ENCODE measurements at places on chromosomes 16 and 17.
A peak's percentile ranks its signal among the peaks of the same experiment; 100 is the strongest.

GRCh38 chr17:45311760-45312476 lies 4.9 kb downstream of the MAP3K14 start:
- peak; percentile 24 for DNase-seq

- DNase-seq = peak; percentile 73
Observed at GRCh38 chr17:37818689-37819088, 73.8 kb upstream of the HNF1B start.

DNA sequence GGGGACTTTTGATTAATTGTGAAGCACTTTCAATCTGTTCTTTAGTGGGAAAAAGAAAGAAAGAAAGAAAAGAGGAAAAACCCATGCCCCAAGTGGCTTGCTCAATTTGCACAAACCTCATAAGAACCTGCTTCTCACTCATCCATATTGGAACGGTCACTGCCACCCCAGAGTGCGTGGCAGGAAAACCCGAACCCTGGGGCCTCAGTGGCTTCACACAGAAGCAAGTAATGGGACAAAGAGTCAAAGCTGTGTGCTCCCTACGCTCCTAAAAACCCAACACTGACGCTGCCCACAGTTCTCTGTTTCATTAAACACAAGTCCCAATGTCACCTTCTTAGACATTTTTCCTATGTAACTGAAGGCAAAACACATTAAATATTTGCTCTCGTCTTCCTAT lies 1.2 kb downstream of the SLC6A4 start:
- DNase-seq = no peak

GRCh38 chr16:89233678-89234490 lies 16.4 kb downstream of the ZNF778 start:
- no peak for DNase-seq

DNA sequence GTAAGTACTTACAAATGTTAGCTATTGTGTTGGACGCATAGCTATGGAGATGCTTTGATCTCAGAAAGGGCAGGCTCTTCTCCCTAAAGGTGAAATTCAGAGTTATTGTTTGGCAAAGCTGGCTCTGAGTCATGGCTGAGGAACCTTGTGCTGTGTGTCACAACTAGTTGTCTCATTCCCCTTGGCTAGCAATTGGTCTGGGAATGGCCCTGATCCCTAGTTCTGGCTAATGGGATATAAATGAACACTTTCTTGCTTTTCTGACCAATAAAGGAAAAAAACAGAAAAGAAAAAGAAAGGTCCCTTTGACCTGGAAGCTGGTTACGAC lies 210.6 kb downstream of the MAP2K4 start:
- DNase-seq = no peak

DNA sequence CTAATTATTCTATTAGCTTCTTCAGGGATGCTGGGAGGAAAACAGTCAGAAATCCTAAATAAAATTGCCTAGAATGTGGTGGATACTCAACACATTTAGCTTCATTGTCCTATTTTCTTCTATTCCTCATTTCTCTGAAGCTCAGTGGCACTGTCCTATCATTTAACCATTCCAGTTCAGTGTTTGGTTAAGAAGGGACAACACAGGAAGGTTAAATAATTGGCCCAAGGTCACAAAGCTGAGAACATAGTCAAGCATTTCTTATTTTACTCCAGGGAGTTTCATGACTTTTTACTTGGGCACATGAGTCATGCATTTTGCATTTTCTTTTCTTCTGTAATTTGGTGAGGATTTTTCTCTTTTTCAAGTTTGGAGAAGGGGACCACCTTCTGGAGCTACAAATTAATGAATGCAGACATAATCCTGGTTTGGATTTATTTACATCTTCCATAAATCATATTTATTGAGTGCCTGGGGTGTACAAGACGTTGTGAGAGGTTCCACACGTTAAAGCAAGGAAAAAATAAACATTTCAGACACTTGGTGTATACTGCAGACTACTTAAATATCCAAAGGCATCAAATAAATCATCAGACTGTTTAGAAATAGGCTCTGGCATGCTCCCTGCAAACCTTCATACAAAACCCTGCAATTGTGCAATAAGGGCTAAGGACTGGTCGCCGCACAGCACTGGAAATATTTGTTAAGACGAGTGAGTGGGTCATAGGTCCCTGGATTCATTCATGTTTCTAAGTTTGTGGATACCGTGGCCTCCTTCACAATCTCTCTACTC lies 263.9 kb downstream of the MAF start:
- DNase-seq = no peak

- DNase-seq = no peak
Observed at GRCh38 chr17:78249818-78250806, 18.7 kb downstream of the TMEM235 start.

- DNase-seq = no peak
Observed at GRCh38 chr16:66952430-66953110, 8.5 kb upstream of the CES3 start.

DNA sequence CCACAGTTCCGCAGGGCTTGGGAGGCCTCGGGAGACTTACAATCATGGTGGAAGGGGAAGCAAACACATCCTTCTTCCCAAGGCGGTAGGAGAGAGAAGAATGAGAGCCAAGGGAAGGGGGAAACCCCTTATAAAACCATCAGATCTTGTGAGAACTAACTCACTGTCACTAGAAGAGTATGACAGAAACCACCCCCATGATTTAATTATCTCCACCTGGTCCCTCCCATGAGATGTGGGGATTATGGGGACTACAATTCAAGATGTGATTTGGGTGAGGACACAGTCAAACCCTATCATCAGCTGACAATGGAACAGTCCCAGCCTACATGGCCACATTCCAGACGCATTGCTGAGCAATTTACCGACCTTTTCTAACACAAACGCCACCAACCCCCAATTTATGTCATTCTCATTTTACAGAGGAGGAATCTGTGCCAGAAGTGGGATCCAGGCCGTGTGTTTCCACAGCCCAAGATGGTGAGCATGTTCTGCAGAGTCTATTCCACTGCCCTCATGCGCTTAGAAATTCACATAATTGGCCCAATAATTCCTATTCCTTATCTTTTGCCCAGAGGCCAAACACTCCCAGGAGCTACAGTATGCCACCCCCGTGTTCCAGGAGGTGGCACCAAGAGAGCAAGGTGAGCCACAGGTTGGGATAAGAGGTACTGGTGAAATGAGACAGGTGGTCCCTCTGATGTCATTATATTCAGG lies 17.3 kb downstream of the MILR1 start:
- DNase-seq = peak; percentile 37

DNA sequence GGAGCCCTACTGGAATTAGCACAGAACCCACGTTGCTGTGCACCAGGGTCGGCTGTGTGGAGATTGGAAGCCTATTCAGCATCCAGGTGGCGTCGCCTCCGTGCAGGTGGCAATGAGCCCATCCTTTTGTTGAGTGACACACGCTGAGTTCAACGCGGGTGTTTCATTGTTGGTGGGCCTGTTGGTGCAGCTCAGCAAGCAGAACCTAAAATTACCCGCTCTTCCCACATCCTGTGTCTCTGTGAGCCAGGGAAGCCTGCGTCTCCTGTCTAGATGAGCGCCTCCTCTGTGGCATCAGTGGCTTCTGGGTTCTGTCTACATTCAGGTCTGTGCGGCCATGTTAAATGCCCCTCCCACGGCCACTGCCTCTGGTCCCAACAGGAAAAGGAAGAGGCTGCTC lies 14.5 kb downstream of the CD2BP2 start:
- peak; percentile 47 for DNase-seq

DNA sequence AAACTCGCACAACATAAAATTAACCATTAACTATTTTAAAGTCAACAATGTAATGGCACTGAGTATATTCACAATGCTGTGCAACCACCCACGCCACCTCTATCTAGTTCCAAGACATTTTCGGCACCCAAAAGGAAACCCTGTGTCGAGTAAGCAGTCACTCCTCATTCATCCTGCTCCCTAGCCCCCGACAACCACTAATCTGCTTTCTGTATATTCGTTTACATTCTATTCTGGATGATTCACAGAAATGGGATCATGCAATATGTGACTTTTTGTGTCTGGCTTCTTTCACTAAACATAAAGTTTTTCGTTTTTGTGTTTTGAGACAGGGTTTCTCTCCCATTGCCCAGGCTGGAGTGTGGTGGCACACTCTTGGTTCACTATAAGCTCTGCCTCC lies 42.2 kb upstream of the HAPSTR1 start:
- no peak for DNase-seq

GRCh38 chr17:62790564-62790986 lies 17.5 kb downstream of the MARCHF10 start:
- peak; percentile 19 for DNase-seq

DNA sequence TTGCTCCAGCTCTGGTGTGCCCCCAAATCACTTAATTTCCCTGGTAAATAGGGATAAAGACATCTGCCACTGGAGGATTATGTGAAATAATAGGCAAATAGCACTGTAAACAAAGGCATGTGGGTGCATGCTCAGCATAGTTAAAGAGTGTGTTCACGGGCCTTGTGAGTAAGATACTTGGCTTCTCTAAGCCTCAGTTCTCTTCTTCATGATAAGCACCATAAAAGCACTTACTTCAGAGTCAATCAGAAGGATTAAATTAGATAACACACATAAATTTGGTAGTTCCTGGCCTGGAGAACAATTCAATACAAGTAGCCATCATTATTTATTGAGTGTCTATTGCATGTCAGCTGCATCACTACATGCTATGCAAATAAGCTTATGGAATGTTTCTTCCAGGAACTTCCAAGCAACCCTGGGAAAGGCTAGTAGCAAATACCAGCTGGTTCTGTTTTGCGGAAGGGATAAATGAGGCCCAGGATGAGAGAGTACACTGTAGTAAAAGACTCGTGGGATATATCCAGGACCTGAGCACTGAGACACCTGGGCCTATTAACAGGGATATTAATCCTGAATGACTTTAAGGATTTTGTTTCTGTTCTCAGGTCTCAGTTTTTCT lies 14.5 kb downstream of the CCL11 start:
- DNase-seq = no peak

GRCh38 chr16:66950971-66951790 lies 9.9 kb upstream of the CES3 start:
- DNase-seq = no peak

- no peak for DNase-seq
Observed at GRCh38 chr16:7055443-7055842, 277.2 kb upstream of the RBFOX1 start.

DNA sequence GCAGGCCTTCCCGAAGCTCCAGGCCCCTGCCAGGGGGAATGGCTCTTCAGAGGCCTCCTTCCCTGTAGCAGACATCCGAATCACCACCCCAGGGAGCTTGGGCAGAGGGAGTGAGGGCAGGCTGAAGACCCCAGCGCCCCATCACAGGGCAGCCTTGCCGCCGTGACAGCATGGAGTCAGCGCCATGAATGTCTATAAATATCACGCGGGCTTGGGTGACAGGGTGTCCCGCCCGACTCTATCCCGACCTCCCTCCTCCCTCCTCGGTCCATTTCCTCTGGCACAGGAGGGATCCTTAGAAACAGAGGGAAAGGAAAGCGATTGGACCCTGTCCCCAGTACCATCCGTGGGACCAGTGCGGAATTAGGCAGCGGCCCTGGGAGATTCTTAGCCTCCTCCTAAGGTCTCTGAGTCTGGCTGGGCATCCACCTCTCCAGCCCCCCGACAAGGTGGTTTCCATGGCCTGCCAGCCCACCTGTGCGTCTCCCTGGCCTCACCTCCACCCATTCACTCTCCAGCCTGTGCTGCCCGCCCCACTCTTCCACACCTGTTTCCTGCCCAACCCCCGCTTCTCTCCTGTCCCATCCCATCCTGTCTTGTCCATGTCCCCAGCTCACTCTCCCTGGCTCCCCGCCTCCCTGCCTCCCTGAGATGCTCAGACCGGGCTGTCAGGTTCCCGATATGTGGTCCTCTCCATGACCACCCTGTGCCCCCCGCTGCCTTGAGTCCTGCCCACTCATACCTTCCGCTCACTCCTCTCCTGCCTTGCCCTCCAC lies 5.1 kb downstream of the ATP2A1 start:
- DNase-seq = no peak

DNA sequence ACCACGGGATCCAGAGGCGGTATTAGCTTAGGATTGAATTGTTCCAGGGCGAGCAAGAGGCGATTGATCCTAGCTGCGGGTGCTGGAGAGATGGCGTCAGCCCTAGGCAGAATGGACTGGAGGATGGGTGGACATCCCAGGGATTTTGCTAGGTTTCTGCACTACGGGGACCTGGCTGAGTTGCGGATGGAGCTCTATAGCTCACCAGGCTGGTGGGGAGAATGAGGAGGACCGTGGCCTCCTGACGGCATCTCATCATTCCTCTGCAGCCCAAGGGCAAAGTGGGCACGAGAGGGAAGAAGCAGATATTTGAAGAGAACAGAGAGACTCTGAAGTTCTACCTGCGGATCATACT lies 614 bp downstream of the TMEM208 start:
- DNase-seq = no peak

DNA sequence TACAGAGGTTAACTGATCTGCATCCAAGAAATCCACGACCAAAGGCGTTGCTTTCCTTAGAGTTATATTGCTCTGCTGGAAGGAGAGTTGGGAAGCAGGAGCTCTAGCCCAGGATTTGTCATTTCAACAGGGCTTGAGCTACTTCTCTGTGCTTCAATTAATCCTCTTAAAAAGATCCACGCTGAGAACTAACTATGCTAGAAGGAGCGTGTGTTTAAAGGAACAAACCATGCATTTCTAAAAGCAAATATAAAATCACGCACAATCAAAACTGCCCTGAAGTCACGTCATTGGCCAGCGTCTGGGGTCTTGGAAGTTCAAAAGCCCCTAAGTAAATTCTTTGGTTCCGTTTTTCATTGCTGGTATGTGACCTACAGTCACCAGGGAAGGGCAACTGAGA lies 1.1 kb downstream of the ARL6IP1 start:
- DNase-seq = no peak

- peak; percentile 4 for DNase-seq
Observed at GRCh38 chr16:25108054-25108453, 3.5 kb upstream of the LCMT1 start.

- DNase-seq = peak; percentile 97
Observed at GRCh38 chr16:30922960-30923535, 324 bp upstream of the FBXL19 start.

GRCh38 chr16:48608452-48608851 lies 1.5 kb downstream of the N4BP1 start:
- no peak for DNase-seq

- DNase-seq = peak; percentile 77
Observed at GRCh38 chr16:1363501-1364041, 11.8 kb downstream of the GNPTG start.

GRCh38 chr17:42135664-42136653 lies 13.4 kb downstream of the HSPB9 start:
- peak; percentile 68 for DNase-seq

GRCh38 chr16:83900571-83900970 lies 1.7 kb downstream of the MLYCD start:
- no peak for DNase-seq

DNA sequence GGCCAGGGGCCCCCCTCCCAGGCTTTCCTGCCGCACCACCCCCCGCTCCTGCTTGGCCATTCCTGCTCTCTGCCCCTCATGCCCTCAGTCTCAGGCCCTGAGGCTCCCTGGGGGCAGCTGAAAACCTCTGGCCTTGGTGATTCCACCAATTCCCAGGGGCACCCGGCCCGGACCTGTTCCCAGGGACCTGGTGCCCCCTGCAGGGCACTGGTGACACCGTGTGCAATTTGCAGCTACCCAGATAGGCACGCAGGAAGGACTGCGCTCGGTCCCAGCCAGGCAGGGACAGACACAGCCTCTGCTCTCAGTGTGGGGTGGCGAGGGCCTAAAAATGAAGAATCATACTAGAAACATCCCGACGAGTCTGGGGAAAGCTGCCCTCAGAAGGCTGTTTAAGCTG lies 13.4 kb downstream of the WFDC1 start:
- no peak for DNase-seq

Data from NCI-H2081 (cell line).